ENCODE measurements at places on chromosomes 11 and 22.
A peak's percentile ranks its signal among the peaks of the same experiment; 100 is the strongest.

- no peak for DNase-seq
Observed at GRCh38 chr11:61911128-61911700, 6.2 kb downstream of the RAB3IL1 start.

DNA sequence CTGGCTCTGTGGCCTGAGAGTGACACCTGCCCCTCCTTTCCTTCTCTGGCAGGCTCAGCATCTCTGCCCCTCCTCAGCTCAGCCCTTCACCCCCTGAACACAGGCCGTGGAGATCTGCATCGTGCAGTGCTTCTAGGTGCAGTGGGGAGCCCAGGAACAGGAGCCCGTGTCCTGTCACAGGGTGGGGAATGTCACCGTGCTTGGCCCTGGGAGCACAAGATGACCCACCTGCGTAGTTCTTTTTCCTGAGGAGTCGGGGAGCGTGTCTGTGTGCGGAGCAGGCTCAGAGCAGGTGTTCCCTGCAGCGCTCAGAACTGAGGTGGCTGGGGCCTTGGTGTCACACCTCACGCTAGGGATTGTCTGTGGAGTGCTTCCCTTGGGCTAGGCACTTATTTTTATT lies 10.6 kb downstream of the TBC1D22A start:
- no peak for DNase-seq

GRCh38 chr11:67665541-67666302 lies 8.7 kb downstream of the ALDH3B2 start:
- no peak for DNase-seq

DNA sequence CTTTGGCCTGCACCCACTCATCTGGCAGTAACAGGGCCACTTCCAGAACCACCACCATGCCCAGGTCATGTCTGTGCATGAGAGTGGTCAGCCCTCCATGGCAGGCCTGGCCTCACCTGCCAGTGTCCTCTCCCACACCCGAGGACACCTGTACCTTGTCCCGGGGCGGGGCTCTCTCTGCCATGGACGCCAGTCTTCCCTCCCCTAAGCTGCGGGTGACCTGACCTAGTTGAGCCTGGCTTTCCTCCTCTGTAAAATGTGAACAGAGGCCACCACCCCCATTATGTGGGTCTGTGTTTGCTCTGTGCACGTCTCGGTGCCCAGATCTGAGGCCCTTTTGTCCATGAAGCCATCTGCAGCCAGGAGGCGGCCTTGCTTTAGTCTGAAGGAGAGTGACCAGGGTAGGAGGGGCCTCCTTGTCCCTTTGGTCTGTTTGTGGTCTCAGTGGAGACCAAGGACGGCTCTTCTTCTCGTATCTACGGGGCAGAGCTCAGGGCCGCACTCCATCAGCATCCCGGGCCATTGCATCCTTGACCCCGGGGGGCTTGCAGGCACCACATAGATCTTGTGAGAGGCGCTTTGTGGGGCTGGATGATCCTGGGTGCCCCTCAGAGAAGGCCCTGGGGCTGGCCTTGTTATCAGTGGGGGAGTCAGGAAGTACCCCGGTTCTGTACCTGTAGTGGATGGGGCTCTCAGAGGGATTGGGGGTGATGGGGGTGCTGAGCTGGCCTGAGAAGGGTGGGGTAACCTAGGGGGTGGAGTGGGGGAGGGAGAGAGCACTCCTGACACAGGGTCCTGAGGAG lies 121.6 kb downstream of the KCNQ1 start:
- peak; percentile 8 for DNase-seq

- no peak for DNase-seq
Observed at GRCh38 chr11:2758751-2759150, 59.0 kb upstream of the KCNQ1OT1 start.

GRCh38 chr22:45769569-45770210 lies 98.1 kb downstream of the ATXN10 start:
- DNase-seq: no peak

DNA sequence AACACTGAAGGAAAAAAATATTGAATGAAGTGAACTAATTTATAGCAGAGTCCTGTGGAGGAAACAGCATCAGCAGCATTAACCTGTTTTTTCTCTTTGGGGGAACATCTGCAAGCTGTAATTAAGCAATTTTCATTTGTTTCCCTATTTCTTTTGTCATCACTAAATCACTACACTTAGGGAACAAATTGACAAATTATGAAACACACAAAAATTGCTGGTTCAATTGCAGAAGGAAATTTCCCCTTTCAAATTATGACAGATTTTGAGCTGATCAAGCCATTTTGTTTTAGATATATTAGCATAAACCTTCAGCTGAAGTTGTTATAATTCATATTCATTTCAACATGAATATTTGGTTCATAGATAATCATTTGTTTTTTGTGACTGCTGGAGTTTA lies 22.2 kb upstream of the RAG2 start:
- no peak for DNase-seq

DNA sequence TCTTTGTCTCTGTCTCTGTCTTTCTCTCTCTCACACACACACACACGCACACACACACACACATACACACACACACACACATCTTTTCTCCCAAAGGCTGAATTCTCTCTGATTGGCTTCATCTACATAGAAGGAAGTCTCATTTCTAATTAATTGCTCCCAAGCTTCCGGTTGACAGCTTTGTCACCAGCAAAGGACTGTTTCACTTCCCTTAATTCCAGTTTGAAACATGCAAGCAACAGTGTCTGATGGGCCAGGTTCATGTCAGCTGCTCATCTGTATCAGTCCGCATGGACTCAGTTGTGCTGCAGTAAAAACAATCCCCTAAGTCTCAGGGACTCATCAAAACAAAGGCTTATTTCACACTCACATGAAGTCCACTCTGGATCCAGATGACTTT lies 16.2 kb upstream of the PVALB start:
- no peak for DNase-seq

DNA sequence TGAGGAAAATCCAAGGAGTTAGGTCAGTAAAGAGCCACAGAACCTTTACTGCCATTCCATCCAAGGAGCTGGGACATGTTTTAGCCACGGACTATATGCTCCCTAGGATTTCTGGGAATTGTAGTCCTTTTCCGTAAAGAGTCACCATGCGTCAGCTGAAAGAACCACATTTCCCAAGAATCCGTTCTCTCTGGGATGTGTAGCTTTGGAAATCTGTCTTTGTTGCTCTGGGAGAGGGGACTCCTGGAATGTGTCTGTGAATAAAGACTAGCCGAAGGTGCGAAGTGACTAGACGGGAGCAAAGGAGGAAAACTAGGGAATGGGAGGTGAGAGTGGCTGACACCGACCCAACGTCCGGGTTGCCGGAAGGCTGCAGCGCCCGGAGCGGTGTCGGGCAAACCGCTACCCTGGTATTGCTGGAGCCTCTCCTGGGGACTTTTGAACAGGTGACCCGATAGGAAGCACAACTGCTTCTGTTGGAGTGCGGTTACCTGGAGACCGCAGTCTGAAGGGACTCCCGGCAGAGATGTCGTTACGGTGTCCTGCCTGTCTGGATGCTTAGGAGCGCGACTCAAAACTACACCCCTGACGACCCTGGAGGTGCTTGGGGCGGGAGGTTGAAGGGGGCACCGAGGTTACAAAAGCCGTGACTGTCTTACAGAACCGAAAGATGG lies at the start of gene IFTAP:
Gene IFTAP (plus strand): TSS at position 187 of the 674 bp plus-strand sequence. CDS start 15,602 bp downstream, outside the sequence.
- peak; percentile 18 for DNase-seq

GRCh38 chr22:30878516-30879414 lies 89.8 kb downstream of the MORC2 start:
- no peak for DNase-seq

DNA sequence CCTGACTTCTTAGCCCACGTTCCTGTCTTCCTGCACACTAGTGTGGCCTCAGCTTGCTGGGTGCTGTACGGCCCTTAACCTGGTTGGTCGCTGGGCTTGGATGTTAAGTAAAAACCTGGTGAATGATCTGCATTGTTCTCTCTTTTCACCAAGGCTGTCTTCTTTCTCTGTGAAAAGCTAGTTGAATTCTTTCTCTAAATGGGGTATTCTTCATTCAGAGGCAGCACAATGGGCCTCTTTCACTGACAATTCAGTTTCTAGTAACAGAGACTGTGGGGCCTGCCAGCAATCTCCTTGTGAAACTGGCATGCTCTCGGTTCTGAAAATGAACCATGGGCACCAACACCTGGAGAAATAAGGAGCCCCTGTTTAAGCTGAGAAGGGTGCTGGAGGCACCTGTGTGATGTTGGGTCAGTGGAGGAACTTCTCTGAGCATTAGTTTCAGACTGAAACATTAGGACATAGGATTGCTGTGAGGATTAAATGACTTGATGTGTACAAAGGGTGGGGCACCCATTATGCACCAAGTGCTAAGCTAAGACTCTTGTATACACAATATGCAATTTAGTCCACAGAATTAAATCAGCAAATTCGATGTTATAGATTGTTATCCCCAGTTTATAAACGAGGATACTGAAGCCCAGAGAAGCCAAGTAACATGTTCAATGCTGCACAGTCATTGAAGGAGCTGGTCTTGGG lies 33.1 kb upstream of the ELF5 start:
- no peak for DNase-seq

Measured in activated naive CD4-positive, alpha-beta T cell treated with anti-CD3 and anti-CD28 coated beads, Interleukin-2, amount 50 U/mL, for 16 hours (primary cell).